ENCODE measurements at places on chromosomes 4 and X.

- no peaks in the 10 kb centered on the region for H3K27me3 ChIP-seq
- H3K4me3 ChIP-seq: no peak overlapping the region
- no peaks in the 10 kb centered on the region for H3K4me1 ChIP-seq
- H3K27ac ChIP-seq: no peak overlapping the region
These were observed 95.4 kb downstream of the COL25A1 start for GRCh38 chr4:109207061-109207460.

GRCh38 chr4:23946299-23946698 lies 56.5 kb upstream of the PPARGC1A start:
- peaks cover 16% of the 10 kb centered on the region for H3K4me1 ChIP-seq
- H3K4me3 ChIP-seq: no peak overlapping the region
- no peak for DNase-seq
- H3K27ac ChIP-seq: no peak overlapping the region

DNA sequence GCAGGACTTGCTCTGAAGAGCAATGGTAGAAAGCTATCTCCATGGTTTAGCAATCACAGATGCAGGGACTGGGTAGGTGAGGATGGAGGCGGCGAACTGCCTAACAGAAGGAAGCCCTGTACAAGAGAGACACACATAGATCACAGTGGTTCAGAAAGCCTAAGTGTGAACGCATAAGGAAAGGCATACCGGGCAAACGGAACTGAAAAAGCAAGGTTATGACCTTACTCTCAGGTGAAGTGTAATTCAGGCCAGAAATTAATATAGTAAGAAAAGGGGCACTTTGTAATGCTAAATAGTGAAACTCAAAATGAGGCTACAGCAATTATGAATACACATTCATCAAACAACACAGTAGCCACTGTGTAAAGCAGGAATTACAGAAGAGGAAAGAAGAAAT lies 126.6 kb downstream of the PALLD start:
- no peak overlapping the region for H3K27ac ChIP-seq
- H3K27me3 ChIP-seq: no peaks in the 10 kb centered on the region
- H3K4me3 ChIP-seq: no peak overlapping the region
- no peak for DNase-seq
- H3K4me1 ChIP-seq: no peaks in the 10 kb centered on the region

DNA sequence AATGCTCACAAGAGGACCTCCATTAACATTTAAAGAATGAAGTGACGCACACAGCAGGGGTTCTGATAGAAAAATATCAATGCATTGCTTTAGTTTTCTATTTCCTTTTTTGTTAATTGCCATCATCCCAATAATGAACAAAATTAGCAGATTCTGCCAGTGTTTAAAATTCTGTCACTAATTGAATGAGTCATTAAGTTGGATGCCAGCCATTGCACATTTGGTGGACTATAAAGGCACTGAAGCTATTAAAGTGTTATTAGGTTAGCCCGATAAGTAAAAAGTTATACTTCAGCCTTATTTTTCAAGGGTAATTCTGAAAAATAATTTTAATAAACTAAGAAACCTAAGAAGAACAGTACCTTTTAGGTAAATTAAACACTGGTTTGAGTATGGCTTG lies 53.1 kb downstream of the MAP3K15 start:
- no peaks in the 10 kb centered on the region for H3K4me1 ChIP-seq
- no peak overlapping the region for H3K4me3 ChIP-seq
- no peak overlapping the region for H3K27ac ChIP-seq
- no peaks in the 10 kb centered on the region for H3K36me3 ChIP-seq
- no peak for DNase-seq
- no peaks in the 10 kb centered on the region for H3K27me3 ChIP-seq

GRCh38 chr4:12126474-12126873 lies 697.8 kb upstream of the HS3ST1 start:
- no peaks in the 10 kb centered on the region for H3K4me1 ChIP-seq
- H3K36me3 ChIP-seq: no peaks in the 10 kb centered on the region
- DNase-seq: no peak
- H3K27me3 ChIP-seq: no peaks in the 10 kb centered on the region
- no peak overlapping the region for H3K27ac ChIP-seq

DNA sequence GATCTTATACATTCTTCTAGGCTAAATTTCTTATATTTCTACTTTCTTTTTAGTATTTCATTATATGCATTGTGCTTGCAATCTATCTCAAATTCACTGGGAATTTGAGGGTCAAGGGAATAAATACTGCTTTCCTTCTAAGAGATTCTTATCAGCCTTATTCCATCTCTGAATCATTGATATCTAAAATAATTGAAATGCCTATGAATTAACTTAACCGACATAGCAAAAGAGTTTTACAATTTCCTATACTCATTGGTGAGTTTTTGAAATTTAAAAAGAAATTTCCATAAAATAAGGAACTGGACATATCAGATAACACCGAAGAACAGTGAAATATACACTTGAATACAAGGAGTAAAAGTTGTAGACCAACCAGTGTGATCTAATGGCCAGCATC lies 373.7 kb downstream of the NAF1 start:
- H3K36me3 ChIP-seq: no peaks in the 10 kb centered on the region
- DNase-seq: no peak
- H3K27me3 ChIP-seq: no peaks in the 10 kb centered on the region

GRCh38 chr4:3305610-3306371 lies 13.0 kb downstream of the RGS12 start:
- no peak for DNase-seq
- no peaks in the 10 kb centered on the region for H3K27me3 ChIP-seq
- H3K4me1 ChIP-seq: peaks cover 6% of the 10 kb centered on the region
- no peak overlapping the region for H3K27ac ChIP-seq
- no peaks in the 10 kb centered on the region for H3K36me3 ChIP-seq

DNA sequence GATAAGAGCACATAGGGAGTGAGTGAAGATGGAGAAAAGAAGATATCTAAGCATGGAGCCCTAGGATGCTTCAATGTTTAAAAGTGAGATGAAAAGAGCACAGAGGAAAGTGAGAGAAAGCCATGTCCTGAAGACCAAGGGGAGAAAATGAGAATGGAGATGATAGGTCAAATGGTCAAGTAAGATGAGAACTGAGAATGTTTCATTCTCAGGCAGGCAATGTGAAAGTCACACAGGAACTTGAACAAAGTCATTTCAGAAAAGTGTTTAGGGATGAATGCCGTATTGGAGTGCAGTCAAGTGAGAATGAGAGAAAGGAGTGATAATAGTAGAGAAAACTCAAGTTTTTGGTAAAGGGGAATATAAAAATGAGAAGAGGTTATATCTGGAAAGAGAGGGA lies 148.7 kb upstream of the PTCHD1 start:
- H3K4me3 ChIP-seq: no peak overlapping the region
- no peak overlapping the region for H3K27ac ChIP-seq
- H3K36me3 ChIP-seq: no peaks in the 10 kb centered on the region
- DNase-seq: no peak
- H3K27me3 ChIP-seq: no peaks in the 10 kb centered on the region
- no peaks in the 10 kb centered on the region for H3K4me1 ChIP-seq

Measured in GM23338 (cell line).